Activated CD4-positive, alpha-beta T cell treated with anti-CD3 and anti-CD28 coated beads for 24 hours (primary cell): ENCODE measurements at places on chromosomes 6 and 20.

- DNase-seq: no peak
Observed at GRCh38 chr6:95946906-95947305, 68.9 kb upstream of the FUT9 start.

DNA sequence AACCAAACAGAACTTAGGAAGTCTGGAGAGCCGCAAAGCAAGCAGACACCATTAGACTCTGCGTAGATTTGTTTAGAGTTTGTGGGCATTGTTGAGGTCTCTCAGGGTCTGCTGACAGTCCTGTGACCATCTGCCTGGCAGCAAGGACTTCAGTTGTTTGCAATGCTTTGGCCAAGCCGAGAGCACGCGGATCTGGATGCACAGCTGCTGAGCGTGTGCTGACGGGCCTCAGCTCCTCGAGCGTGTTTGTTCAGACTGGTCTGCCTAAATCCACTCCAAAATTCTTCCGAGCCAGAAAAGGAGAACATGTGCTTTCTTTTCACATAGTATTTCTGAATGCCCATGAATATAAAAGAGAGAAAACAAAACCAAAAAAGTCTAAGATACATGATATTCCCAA, 159.0 kb downstream of the ZNF217 start:
- no peak for DNase-seq

GRCh38 chr6:152094992-152095592, 287.6 kb downstream of the ESR1 start:
- DNase-seq: no peak

DNA sequence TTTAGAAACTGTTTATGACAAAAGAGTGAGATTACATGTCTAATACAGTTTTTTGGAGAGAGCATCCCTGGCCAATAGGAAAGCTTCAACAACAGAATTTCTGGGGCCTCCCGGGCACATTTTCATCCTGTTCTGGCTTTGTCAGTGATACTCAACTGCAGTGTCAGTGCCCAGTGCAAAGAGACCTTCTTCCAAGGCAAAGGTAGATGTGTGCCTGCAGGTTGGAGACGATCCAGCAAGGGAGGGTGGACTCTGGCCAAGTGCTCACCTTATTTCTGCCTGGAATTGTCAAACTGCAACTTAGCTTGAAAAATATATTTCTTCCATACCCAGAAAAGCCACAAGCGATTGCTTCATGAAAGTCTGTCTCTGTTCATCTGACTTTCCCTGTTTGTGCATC, 211.6 kb upstream of the SNX9 start:
- no peak for DNase-seq

GRCh38 chr20:12012241-12013222, 94.8 kb downstream of the BTBD3 start:
- DNase-seq: no peak

GRCh38 chr20:63284544-63284949, 8.4 kb upstream of the COL20A1 start:
- DNase-seq: no peak

DNA sequence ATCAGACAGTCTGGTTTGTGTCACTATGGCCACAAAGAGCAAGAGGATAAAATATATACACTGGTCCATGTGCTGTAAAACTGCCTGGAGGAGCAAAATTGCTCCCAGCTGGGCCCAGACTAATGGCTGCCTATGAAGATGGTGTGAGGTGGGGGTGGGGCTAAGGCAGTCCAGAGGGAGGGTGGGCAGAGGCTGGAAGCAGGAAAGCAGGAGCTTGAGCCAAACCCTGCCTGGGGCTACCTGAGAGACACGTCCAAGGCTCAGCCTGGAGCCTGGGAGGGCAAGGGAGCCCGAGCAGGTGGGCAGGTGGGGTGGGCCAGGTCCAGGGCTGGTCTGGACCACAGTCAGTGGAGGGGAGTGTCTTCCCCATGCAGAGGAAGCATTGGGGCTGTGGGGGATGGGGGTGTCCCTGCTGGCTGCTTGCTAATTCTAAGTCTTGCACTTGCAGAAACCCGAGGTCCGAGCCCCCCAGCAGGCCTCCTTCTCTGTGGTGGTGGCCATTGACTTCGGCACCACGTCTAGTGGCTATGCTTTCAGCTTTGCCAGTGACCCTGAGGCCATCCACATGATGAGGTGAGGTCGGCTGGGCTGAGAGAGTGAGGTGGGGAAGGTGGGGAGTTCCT, 9.5 kb downstream of the HSPA12B start:
- DNase-seq: no peak

DNA sequence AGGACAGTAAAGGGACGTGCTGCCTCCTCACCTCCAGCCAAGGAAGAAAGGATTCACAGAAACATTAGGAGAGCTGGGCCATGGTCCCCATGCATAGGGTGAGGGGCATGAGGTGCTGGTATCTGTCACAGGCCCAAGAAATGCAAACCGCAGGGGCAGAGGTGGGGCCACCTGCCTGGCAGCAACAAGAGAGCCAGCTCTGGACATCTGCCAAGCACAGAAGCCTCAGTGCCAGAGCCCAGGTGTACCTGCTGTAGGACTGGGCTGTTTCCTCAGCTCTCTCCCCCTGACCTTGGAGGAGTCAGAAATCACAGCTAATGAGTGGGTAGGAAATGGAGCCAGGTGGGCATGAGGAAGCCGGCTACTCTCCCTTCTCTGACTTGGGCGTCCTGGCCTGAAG, 45.3 kb downstream of the SLC2A12 start:
- DNase-seq: no peak

GRCh38 chr6:5896476-5897200, 110.1 kb downstream of the NRN1 start:
- DNase-seq: no peak

DNA sequence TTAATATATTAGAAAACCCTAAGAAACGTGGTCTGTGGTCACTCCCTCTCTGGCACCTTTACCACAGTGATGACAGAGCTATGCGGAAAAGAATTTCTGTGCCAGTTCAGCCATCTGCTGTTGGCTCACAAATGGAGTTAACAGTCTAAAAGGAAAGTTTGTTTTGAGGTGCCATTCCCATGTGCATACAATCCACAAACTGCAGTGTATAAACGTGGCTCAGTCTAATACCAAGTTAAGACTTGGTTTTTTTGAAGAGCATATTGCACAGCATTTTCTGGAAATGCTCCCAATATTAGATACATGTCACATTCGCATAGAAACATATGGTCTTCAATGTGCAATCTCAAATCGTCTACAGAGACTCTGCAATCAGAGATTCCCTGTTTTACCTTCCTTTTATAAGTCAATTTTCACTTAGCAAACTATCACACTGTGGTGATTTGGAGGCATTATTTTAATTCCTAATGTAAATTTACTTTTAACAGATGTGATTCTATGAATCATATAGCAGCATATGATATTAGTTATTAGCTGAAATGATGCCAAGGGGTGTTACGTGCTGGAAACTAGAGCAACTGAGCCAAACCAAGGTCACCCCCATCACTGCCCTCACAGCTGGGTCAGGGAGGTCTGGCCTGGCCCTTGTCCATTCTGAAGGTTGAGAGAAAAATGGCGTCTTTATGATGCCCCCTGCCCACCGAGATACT, 383.5 kb downstream of the PRKN start:
- DNase-seq: no peak

DNA sequence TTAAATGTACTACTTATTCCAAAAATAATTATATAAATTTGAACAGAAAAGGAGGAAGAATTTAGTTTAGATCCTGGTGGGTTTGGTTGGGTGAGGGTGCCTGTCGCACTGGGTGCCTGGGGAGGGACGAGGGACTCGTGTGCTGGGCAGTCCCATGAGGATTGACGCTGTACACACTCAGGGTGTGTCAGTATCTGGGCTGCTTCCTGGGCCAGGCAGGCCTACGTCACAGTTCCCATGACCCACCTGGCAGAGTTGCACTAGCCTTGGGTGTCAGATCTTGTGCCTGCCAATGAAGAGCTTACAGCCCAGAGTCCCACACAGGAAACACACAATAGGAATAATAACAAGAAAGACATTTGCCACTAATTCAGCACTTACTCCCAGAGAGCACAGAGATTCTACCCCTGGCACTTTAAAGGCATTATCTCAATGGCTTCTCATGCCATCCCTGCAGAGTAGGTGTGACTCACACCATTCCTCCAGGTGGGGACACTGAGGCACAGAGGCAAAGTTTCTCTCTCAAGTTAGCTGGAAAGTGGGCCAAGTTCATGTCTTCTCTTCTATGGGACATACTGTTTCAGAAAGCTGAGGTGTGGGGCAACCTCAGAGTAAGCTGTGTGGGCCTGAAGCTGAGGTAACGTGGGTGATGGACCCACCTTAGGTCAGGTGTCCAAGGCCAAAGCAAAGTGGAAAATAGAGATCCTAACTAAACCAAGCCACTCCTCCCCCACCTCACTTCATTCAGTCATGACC, 1.3 kb upstream of the SDCBP2 start:
- DNase-seq: no peak

GRCh38 chr6:119890470-119890869, 540.9 kb upstream of the MAN1A1 start:
- DNase-seq: no peak

GRCh38 chr20:3172933-3173609, at the start of gene LZTS3:
LZTS3 (minus strand) TSS chr20:3173549; CDS start chr20:3167163, 6,386 bp downstream.
- DNase-seq: peak; percentile 65

- DNase-seq: no peak
Observed at GRCh38 chr6:20806669-20807068, 272.4 kb downstream of the CDKAL1 start.

GRCh38 chr6:64037427-64037826, 401.8 kb downstream of the PHF3 start:
- no peak for DNase-seq

DNA sequence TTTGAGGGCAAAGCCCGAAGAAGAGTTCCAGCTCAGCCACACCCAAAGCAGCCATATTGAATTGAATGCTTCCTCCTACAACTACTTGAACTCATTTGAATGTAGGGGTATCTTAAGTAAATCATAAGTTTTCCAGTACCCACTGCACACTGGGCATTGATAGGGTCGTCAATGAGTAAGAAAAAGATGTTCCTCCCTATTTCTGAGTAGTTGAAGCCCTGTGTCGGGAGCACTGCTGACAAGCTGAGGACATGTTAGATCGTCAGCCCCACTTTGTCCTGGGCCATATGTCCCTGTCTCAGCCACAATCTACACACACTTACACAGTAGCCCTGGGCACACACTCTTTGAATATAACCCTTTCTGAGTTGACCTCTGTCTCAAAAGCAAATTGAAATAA, 105.7 kb downstream of the ARHGAP18 start:
- DNase-seq: no peak

- DNase-seq: no peak
Observed at GRCh38 chr6:149895833-149896271, 2.1 kb downstream of the RAET1E start.

DNA sequence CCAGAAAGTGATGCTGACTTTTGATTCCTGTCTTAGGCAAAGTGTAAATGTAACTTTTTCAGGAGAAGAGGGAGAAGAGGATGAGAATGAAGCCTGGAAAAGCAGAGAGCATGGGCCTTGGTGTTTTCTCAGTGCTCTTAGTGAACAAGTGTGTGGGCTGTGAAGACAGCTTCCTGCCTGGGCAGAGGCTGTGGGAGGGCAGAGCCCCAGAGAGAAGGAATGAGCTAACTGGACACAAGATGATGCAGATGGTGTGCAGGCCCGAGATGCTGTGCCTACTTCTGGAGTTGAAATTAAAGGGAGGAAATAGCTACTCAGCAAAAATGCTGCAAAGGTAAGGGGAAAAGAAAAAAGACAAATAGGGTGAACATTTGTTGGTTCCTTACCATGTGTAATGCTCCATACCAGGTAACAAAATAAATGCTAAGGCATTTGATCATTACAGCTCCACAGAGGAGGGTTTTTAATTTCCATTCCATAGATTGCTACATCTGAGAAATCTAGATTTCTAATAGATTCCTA, 87.0 kb upstream of the CEP162 start:
- DNase-seq: no peak

- no peak for DNase-seq
Observed at GRCh38 chr6:137737836-137738596, 129.0 kb upstream of the TNFAIP3 start.

GRCh38 chr6:12472601-12473038, 182.5 kb downstream of the EDN1 start:
- DNase-seq: no peak

- no peak for DNase-seq
Observed at GRCh38 chr20:8321001-8321400, 188.9 kb downstream of the PLCB1 start.

GRCh38 chr20:17896193-17896723, 72.3 kb downstream of the SNX5 start:
- no peak for DNase-seq

DNA sequence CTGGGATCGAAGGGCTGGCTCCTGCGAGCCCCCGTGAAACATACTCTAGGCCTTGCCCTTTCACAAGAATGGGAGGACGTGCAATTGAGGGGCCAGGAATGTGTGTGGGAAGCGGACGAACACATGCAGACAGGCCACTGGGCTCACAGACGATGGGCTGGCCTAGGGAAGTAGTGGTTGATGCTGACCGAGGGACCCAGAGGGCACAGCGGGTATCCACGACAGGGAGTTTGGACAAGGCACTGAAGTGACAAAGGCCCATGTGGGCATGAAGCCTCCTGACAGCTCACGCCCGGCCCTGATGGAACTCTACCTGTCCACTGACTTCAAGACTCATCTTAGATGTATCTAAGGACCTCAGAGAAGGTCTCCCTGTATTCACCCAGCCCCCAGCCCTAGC, 52.2 kb downstream of the MYH7B start:
- no peak for DNase-seq

DNA sequence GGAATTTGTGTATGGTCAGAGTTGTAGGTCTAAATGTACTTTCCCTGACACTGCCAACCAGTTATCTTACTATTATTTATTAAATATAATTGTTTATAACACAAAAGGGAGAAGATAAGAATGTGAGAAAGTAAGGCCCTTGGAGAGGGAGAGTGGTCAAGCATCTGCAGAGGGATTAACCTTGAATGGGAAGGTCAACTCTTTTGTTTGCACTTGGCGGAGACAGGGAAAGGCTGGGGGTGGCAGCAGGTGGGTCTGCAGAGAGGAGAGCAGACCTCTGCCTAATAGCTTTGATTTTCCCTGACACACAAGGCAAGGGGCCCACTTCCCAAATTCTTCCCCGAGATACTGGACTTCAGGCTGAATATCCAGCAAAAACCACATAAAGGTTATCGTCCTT, 4.2 kb downstream of the LRP11 start:
- DNase-seq: no peak

DNA sequence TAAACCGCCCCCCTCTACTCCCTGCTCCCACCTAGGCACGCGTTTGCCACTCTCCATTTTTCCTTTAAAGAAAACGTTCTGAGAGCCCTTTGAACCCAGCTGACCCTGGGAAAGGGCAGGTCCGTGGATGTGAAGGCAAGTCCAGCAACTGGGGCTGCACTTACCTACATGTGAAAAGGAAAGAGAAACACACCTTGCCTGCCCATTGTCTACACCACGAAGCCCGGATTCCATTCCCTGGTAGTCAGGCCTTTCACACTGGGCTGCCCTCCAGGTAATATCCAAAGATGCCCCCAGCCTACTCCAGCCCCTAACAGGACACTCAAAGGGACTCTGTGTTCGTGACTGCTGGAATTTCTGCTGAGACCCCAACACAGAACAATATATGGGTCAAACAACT, 94.4 kb downstream of the CD83 start:
- DNase-seq: peak; percentile 4

DNA sequence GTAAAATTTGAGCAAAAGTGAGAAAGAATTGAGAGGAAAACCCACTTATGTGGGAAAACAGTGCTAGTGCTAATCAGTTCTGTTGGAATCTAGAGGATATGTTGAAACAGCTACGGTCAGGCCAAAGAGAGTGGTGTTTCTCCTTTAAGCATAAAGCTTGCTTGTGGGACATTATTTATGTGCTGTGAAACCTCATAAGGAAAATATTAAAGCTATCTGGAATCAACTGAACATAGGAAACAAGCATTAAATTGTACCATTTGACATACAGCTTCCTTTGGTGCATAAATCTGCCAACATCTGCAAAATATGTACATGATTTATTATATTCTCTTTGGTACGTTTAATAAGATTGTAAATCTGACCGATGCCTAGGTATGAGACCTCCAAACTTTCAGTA, 182.5 kb upstream of the PDE10A start:
- DNase-seq: no peak
